ENCODE measurements at places on chromosomes 1 and 21. TPM values are rescaled to one million over a fixed set of nuclear protein-coding genes. Genes with fewer than 3 reads are reported as not detected.
A peak's percentile ranks its signal among the peaks of the same experiment; 100 is the strongest.

- H3K4me1 ChIP-seq: peaks cover 11% of the 10 kb centered on the region
- H3K36me3 ChIP-seq: no peaks in the 10 kb centered on the region
Observed at GRCh38 chr1:34929853-34930701, 627 bp upstream of the DLGAP3 start.

MPL gene
- not detected for total RNA-seq

CYB5RL gene
- 5.1 TPM for total RNA-seq

- H3K4me3 ChIP-seq: no peak overlapping the region
- DNase-seq: no peak
Observed at GRCh38 chr1:15381805-15382204, 27.9 kb upstream of the EFHD2 start.

MXRA8 gene
- total RNA-seq: 345 TPM

- no peaks in the 10 kb centered on the region for H3K27me3 ChIP-seq
- H3K36me3 ChIP-seq: peaks cover 5% of the 10 kb centered on the region
- no peak overlapping the region for H3K27ac ChIP-seq
Observed at GRCh38 chr1:68167211-68167610, 65.1 kb downstream of the WLS start.

DNA sequence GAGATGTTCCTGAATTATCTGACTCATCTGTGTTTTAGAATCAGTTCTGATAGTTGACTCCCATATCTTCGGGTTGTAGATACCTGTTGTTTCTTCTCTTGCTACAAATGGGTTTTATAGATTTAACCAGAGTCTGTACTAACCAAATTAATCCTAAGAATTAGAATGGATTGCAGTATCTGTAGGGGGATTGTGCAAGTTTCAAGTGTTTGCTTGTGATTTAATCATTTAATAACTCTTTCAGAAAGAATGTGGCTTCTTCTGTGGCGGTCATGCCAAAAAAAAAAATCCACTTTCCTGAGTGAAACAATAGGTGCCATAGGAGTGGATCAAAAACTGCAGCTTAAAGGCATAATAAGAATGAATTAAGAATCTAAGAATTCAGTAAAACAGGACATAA is 9.4 kb downstream of the IPO9 start:
- no peaks in the 10 kb centered on the region for H3K36me3 ChIP-seq
- no peak for DNase-seq
- no peaks in the 10 kb centered on the region for H3K27me3 ChIP-seq

GRCh38 chr1:238642231-238642630 is 744.1 kb upstream of the CHRM3 start:
- no peak for DNase-seq
- H3K4me3 ChIP-seq: no peak overlapping the region
- no peaks in the 10 kb centered on the region for H3K27me3 ChIP-seq
- peak overlapping the region; percentile 3 for H3K27ac ChIP-seq
- no peaks in the 10 kb centered on the region for H3K36me3 ChIP-seq

CHODL gene
- total RNA-seq: not detected

C1orf94 gene
- total RNA-seq: not detected

DNA sequence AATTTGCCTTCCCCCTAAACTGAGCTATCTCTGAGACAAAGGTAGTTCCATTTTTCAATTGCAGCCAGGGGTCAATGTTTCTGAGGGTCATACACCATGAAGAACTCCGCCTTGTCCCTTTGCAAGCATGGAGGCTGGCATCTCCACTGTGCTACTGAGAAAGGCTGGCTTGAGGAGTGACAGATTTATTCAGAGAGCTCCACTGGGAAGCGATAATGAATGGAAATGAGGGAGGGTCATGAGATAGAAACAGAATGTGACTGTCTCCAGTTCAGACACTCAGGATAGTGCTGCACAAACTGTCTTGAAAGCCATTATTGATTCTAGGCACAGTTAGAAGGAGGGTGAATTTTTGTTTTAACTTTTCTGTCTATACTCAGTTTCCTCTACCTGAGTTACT is 197.5 kb downstream of the ZNF326 start:
- no peaks in the 10 kb centered on the region for H3K27me3 ChIP-seq
- H3K4me1 ChIP-seq: no peaks in the 10 kb centered on the region
- no peak overlapping the region for H3K27ac ChIP-seq
- H3K4me3 ChIP-seq: no peak overlapping the region
- no peak for DNase-seq

DNA sequence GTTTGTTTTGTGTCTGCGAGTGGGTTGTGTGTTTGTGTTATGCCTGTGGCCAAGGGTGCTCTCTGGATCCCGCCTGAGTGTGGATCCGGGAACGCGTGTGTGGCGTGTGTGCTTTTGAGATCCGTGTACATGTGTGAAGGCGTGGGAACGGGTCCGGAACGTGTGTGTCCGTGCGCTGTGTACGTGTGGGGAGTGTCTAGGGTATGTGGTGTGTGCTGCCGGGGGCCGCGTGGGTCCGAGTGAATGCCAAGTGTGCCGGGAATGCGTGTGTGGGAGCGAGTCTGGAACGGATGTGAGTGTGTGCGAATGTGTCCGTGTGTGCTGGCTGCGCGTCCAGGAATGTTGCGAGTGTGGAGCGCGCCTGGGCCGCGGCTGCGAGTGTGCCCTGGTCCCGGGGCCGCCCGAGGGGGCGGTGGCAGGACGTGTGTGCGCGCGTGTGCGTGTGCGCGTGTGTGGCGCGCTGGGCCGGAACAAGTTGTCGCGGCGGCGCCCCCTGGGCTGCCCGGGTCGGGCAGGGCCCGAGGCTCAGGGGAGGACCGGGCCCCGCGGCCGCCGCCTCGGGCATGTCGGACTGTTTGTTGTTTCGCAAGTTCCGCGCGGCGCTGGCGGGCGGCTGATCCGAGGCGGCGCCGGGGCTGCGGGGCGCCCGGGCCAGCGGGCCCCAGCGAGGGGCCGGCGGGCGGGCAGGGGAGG is 953 bp downstream of the PTPRU start:
- H3K27ac ChIP-seq: peak overlapping the region; percentile 79
- H3K36me3 ChIP-seq: no peaks in the 10 kb centered on the region
- peak; percentile 78 for DNase-seq
- peak overlapping the region; percentile 98 for H3K4me3 ChIP-seq

- no peaks in the 10 kb centered on the region for H3K27me3 ChIP-seq
- H3K4me3 ChIP-seq: no peak overlapping the region
- H3K4me1 ChIP-seq: no peaks in the 10 kb centered on the region
Observed at GRCh38 chr21:26499495-26499894, 73.6 kb downstream of the CYYR1 start.

DNA sequence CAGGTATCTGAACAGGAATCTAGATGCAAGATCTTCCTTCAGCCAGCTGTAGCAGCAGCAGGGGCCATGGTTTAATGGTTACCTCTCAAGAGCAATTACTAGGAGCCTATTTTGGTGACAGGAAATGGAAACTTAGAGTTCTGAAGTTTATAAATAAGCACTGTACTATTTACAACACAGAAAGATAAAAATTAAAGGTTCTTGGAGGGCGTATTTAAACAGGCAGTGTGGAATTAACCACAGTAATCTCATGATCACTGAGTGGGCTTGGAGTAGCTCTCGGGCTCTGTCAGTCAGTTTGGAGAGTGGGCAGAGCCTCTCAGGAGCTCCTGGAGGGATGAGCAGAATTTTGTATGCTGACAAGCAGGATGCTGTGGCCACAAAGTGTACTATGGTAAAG is 10.2 kb upstream of the FCRL5 start:
- no peaks in the 10 kb centered on the region for H3K27me3 ChIP-seq
- no peak overlapping the region for H3K4me3 ChIP-seq
- no peak overlapping the region for H3K27ac ChIP-seq
- no peaks in the 10 kb centered on the region for H3K36me3 ChIP-seq
